ENCODE measurements at places on chromosomes 13 and 19.

- DNase-seq, result no peak
These were observed 13.1 kb downstream of the EPS8L1 start for GRCh38 chr19:55088543-55089341.

DNA sequence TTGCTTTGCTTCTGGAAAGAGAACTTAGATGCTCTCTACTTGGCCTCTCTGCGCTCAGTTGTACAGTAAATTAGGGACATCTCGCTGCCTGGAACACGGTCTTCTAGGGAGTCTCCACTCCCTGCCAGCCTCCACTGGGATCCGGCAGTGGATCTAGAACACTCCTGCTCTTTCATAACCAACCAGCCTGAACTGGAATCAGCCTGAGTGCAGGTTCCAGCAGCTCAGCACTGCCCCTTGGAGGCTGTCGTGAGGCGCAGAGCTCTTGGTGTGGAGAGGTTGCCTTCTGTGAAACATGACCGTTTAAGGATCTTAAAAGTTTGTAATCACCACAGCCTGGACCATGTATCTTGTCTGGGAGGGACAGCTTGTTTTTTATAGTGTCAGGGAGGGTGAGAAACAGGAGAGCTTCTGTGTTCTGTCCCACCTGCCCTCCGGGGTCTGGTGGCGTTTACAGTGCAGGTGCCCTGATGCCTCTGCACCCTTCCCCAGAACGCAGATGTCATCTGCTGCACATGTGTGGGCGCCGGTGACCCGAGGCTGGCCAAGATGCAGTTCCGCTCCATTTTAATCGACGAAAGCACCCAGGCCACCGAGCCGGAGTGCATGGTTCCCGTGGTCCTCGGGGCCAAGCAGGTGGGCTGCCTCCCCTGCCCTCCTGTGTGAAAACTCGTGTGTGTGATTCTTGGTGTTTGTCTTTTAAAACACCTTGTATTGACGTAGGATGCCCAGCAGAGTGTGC, 24.8 kb downstream of the UPF1 start:
- no peak for DNase-seq

DNA sequence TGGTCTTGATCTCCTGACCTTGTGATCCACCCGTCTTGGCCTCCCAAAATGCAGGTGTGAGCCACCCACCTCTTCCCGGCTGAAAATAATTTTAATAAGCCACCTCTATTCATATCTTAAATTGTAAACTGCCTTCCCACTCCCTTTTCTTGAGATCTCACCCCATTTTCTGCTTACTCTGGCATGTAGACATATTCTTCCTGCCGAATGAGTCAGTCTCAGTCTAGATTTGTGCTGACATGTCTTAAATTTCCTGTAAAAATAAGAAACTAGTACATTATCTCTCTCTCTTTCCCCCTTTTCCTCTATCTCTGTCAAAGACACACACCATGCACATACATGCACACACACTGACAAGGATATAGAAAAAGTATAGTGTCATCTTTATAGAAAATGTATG, 60.9 kb downstream of the THSD1 start:
- DNase-seq, result peak; percentile 22

GRCh38 chr13:111006506-111007031, 91.7 kb upstream of the ANKRD10 start:
- DNase-seq, result peak; percentile 89

DNA sequence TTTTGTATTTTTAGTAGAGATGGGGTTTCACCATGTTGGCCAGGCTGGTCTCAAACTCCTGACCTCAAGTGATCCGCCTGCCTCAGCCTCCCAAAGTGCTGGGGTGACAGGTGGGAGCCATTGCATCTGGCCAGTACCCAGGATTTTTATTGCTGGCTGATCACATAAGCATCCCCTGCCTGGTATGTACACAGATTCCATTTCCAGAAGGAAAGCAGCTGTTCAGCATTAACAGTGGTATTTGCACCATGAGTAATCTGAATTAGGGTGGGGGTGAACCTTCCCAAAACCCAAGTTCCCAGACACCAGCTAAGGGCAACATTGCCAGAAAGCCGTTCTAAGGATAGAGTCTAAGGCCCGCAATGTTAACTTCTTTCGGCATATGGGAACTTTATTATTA, 7.3 kb downstream of the ZNF555 start:
- peak; percentile 18 for DNase-seq

DNA sequence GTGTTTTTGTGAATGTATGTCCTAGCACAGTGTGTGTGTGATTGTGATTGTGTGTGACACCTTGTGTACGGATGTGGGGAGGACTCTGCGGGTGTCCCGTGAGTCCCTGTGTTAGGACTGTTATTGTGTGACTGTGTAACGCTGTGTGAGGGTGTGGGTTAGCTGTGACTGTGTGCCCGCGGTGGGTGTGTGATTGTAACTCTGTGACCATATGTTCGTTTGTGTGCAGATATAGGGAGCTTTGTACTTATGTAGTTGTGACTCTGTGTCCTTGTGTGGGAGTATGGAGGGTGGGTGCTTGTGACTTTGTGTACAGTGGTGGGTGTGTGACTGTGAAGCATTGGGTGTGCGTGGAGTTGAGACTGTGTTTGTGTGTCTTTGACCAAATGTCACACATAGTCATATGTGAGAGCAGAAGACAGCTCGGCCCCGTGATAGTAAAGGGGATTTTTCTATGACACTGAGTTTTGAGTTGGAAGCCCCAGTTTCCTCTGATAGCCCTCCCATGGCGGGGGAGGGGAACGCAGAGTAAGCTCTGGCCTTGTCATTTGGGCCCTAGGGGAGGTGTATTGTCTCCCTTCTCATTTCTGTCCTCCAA, 949 bp upstream of the ZNF260 start:
- DNase-seq, result no peak

DNA sequence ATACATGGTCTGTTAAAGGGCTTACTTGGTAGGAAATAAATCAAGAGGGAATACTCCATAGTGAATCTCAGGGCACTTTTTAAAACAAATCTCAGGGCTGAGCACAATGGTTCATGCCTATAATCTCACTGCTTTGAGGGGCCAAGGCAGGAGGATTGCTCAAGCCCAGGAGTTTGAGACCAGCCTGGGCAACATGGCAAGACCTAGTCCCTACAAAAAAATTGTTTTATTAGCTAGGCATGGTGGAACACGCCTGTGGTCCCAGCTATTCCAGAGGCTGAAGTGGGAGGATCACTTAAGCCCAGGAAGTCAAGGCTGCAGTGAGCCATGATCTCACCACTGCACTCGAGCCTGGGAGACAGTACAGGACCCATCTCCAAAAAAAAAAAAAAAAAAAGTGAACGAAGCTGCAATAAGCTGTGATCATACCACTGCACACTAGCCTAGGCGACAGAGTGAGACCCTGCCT, 25.2 kb downstream of the ABCC4 start:
- no peak for DNase-seq

DNA sequence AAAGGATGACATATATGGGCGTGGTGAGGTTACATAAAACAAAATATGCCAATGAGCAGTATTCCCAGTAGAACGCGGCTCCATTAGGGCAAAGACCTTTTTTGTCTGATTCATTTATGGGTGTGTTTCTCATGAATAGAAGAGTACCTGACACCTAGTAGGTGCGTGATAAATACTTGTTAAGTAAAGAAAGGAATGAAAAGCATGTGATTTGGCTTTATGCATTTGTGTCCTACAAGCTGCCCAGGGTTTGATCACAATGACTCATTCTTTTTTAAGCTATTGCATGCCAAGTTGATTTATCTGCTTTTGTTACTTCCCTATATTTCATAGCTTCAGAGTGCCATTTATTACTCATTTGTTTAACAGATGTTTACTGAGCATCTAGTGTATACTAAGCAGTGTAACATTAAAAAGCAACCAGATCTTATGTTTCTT, 19.1 kb upstream of the KCTD4 start:
- no peak for DNase-seq

GRCh38 chr19:18699403-18700054, 16.0 kb downstream of the CRTC1 start:
- DNase-seq, result no peak

- DNase-seq, result no peak
These were observed 25.5 kb downstream of the FAM187B start for GRCh38 chr19:35202722-35203688.

- peak; percentile 89 for DNase-seq
These were observed at the start of gene POLD1 for GRCh38 chr19:50383852-50384684. Gene POLD1 (plus strand): TSS chr19:50384347. CDS start chr19:50398852, 14,505 bp downstream.

DNA sequence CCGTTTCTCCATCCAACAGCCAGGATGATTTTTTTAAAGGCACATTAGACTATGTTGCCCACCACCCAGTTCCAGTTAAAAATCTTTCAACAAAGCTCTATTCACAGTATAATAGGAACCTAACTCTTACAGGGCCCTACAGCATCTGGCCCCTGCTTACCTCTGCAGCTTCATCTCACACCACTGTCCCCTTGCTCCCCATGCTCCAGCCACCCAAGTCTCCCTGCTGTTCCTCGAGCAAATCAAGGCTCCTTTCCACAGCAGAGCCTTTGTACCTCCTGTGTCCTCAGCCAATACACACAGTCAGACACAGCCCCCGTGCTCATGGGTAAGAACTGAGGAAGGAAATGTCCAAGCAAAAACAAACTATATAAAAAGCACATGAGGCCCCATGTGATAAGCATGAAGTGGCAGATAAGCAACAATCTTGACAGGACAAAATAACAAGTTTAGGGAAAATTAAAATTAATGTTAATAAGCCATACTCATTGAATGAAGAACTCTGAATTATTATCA, 67.5 kb downstream of the TSC22D1 start:
- no peak for DNase-seq

DNA sequence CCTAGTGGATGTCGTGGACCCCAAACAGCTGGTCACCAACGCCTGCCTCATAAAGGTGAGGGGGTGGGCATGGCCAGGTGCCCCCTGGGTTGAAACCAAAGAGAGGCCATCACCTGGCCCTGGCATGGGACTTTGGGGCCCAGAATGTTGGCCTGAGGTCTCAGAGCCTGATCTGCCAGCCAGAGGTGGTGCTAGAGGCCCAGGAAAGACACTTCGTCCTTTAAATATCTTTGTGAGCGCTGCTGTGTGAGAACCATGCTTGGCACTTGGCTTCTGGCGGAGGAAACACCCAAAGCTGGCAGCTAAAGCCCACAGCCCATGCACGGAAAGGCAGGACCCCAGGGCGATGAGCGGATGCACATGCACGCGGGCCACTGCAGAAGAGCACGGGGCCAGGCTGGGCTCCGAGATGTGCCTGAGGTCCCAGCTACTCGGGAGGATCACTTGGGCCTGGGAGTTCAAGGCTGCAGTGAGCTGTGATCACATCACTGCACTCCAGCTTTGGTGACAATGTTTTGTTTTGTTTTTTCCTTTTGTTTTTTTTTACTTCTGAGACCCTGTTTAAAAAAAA, 4.3 kb upstream of the ADM5 start:
- no peak for DNase-seq

DNA sequence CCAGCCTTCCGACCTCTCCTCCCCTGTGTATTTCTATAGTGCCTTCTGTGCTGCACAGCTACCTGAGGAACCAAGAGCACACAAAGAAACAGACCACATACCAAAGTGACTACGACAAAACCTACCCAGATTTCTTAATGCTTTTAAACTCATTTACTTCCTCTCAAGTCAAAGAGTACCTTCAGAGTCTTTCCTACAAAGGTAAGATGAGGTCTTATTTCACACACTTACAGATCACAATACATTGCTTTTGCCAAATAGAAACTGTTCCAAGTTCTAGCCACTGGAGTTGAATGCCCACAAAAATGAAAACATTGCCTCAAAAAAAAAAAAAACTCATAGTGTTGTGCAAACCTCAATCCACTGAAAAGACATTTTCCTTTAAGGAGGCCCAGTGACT, 36.4 kb downstream of the TEX26 start:
- DNase-seq, result no peak

DNA sequence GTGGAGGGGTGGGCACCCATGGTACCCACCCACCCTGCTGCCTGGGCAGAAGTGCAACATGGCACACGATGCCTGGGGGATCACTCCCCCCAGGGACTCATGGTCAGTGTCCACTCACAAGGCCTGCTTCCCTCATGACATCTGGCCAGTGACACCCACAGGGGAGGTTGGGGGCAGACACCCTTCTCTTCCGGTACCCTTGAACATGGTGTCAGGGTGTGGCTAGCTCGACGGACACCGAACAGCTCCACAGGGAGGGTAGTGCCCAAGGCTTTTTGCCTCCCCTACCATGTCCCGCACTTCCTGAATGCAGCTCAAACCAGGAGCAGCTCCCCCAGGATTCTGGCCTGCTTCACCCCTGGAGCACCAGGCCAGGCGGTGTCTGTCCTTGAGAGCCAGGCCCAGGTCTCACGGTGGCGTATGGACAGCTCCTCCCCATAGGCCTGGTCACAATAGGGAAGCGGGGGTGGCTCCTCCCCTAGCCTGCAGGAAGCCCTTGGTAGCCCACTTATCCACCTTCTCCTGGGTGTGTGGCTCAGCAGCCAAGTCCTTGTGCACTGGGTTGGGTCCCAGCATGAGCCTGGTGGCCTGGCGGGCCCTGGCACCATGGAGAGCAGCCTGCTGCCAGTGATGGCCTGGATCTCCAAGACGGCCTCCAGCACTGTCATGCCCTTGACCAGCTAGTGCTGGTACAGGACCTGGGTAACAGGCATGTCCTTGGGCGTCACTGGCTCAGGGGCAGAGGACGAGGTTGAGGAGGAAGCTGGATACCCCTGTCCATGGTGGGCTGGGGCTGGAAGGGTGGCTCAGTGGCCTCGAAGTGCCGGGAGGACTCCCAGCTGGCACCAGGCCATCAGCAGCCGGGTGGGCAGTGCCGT, 7.8 kb downstream of the ACP4 start:
- DNase-seq, result no peak

DNA sequence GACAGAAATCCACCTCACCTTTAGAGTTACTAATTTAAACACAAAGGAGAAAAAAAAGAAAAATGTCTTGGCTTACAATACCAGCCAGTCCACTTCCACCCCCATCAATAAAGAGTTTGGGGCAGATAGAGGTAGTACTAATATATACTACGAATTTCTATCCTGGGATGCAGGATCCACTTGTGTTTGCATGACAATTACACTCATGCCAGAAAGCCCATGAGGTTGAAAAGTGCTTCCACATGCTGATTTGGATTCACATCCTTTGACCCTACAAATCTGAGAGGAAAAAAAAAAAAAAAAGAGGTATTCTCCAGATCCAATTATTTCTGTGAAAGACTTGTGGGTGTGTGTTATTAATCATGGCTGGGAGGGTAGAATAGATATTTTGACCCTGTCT, 335.2 kb downstream of the SLITRK1 start:
- no peak for DNase-seq

DNA sequence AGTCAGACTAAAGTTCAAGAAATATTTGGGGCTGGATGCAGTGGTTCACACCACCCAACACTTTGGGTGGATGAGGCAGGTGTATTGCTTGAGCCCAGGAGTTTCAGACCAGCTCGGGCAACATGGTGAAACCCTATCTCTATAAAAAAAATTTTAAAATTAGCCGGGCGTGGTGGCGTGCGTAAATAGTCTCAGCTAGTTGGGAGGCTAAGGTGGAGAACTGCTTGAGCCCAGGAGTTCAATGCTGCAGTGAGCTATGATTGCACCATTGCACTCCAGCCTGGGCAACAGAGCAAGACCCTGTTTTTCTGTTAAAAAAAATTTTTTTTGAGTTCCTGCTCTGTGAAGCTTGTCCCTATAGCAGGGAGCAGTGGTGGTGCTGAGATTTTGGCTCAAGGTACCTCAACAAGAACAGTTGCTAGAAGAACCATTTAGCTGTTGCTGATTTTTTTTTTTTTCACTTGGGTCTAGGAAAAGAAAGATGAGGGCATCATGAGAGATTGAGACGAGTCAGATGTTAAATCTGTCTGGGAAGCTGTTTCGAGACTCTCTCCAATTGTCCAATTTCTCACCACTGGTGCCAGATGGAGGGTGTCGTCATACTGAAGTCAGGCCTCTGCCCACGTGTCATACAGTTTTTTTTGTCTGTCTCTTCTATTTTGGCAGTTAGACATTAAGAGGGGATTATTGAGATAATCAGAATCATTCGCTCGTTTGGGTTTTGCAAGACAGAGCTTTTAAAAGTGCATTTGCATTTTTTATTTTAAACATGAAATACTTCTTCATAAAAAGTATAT, 3.7 kb downstream of the SLC25A42 start:
- no peak for DNase-seq
